ENCODE measurements at places on chromosomes 13 and 19. TPM values are rescaled to one million over a fixed set of nuclear protein-coding genes. Genes with fewer than 3 reads are reported as not detected.

- no peaks in the 10 kb centered on the region for H3K36me3 ChIP-seq
- H3K4me3 ChIP-seq = no peak overlapping the region
- peak; percentile 40 for DNase-seq
- H3K27ac ChIP-seq = no peak overlapping the region
- peaks cover 41% of the 10 kb centered on the region for H3K4me1 ChIP-seq
These were observed 4.4 kb upstream of the WIZ start for GRCh38 chr19:15453906-15454860.

DNA sequence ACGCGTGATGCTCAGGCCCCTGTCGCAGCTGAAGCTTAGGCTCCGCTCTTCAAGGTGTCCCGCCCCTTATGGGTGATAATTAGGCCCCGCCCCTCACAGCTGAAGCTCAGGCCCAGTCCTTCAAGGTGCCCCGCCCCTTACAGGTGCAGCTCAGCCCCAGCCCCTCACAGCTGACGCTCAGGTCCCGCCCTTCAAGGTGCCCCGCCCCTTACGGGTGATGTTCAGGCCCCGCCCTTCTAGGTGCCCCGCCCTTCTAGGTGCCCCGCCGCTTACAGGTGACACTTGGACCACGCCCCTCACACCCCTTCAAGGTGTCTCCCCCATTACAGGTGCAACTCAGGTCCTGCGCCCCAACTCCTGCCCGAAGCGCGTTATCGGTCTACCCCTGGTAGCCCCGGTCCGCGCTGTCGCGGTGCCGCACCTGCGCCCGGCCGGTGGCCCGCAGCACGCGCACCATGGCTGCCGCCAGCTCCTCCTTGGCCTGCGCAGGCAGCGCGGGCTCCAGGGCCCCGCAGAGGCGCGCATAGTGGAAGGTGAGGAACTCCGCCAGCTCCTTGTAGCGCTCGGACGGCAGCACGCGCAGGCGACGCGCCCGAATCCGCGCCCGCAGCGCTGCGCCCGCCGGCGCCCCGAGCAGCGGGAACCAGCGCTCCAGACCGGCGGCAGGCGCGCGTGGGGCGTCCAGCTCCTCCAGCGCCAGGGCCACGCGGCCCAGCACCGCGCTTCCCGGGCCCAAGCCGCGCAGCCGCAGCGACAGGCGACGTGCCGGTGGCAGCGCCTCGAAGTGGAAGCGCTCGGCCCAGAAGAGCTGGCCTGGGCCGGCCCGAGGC, 7.3 kb downstream of the RASAL3 start:
- peaks cover 40% of the 10 kb centered on the region for H3K4me1 ChIP-seq
- no peaks in the 10 kb centered on the region for H3K36me3 ChIP-seq
- no peak overlapping the region for H3K4me3 ChIP-seq
- no peak for DNase-seq
- no peak overlapping the region for H3K27ac ChIP-seq

The DNM2 gene
- 158 TPM for total RNA-seq

The RXFP2 gene
- not detected for total RNA-seq

DNA sequence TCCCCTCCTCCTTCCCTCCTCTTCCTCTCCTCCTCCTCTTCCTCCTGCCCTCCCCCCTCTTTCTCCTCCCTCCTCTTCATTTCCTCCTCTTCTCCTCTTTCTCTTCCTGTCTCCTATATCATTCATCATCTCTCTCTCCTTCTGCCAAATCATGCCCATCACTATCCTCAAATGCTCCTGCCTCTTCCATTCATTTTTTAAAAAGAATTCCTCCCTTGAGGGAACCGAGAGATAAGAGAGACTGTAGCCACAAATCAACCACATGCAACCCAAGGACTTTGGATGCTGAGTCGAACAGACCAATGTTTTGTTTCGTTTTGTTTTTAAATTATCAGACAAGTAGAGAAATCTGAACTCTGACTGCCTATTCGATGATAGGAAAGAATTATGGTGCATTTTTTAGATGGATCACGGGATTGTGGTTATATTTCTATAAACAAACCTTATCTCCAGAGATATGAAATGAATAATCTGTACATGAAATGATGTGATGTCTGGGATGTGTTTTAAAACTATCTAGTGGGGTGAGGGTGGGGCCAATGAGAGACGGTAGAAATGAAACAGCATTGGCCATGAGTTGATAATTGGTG, 9.5 kb upstream of the ZNF541 start:
- no peaks in the 10 kb centered on the region for H3K36me3 ChIP-seq
- no peaks in the 10 kb centered on the region for H3K27me3 ChIP-seq
- H3K27ac ChIP-seq = no peak overlapping the region
- H3K4me3 ChIP-seq = no peak overlapping the region
- no peaks in the 10 kb centered on the region for H3K4me1 ChIP-seq

The SOHLH2 gene
- total RNA-seq = not detected

GRCh38 chr19:52536448-52536800, 9.0 kb downstream of the ZNF808 start:
- DNase-seq = no peak
- H3K27ac ChIP-seq = no peak overlapping the region
- H3K27me3 ChIP-seq = no peaks in the 10 kb centered on the region
- no peaks in the 10 kb centered on the region for H3K36me3 ChIP-seq

- no peaks in the 10 kb centered on the region for H3K27me3 ChIP-seq
- H3K4me1 ChIP-seq = peaks cover 45% of the 10 kb centered on the region
- H3K4me3 ChIP-seq = no peak overlapping the region
- DNase-seq = no peak
- peak overlapping the region; percentile 48 for H3K27ac ChIP-seq
- no peaks in the 10 kb centered on the region for H3K36me3 ChIP-seq
These were observed 49.3 kb upstream of the FREM2 start for GRCh38 chr13:38637576-38637975.

DNA sequence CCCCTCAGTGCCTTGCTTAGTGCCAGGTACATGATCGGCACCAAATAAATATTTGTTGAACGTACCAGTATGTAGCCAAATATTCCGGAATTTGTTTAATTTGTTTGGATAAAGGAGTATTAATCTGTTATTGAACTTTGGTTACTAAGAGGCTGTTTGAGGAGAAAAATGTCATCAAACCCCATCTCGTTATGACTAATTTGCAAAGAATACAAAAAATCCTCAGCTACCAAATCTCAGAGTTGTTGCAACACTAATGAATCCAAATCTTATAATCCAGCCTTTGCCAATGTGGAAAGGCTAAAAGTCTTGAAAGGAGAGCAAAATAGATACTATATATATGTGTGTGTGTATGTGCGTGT, 79.5 kb downstream of the KLF5 start:
- no peaks in the 10 kb centered on the region for H3K27me3 ChIP-seq
- H3K27ac ChIP-seq = no peak overlapping the region
- no peak overlapping the region for H3K4me3 ChIP-seq
- no peak for DNase-seq
- peaks cover 39% of the 10 kb centered on the region for H3K4me1 ChIP-seq

GRCh38 chr13:30615866-30616541, 1.7 kb upstream of the USPL1 start:
- DNase-seq = no peak
- H3K4me3 ChIP-seq = peak overlapping the region; percentile 21
- no peaks in the 10 kb centered on the region for H3K27me3 ChIP-seq
- no peaks in the 10 kb centered on the region for H3K36me3 ChIP-seq
- peak overlapping the region; percentile 100 for H3K27ac ChIP-seq
